Uterine smooth muscle cell (primary cell): ENCODE measurements at places on chromosomes 11 and 22. TPM values are rescaled to one million over a fixed set of nuclear protein-coding genes. Genes with fewer than 3 reads are reported as not detected.

PANX3 gene
- not detected in 2 replicates for total RNA-seq

TMEM191B gene
- total RNA-seq = 0.12 and 3.2 TPM in 2 replicates

ZNF215 gene
- total RNA-seq = 10.4 and 10.6 TPM in 2 replicates

EP300 gene
- 35.2 and 36.9 TPM in 2 replicates for total RNA-seq

NLRX1 gene
- 9.6 and 15.2 TPM in 2 replicates for total RNA-seq
